Uterus (tissue), 4 donors: ENCODE measurements at places on chromosomes 12 and 14. TPM values are rescaled to one million over a fixed set of nuclear protein-coding genes. Genes with fewer than 3 reads are reported as not detected.

DNA sequence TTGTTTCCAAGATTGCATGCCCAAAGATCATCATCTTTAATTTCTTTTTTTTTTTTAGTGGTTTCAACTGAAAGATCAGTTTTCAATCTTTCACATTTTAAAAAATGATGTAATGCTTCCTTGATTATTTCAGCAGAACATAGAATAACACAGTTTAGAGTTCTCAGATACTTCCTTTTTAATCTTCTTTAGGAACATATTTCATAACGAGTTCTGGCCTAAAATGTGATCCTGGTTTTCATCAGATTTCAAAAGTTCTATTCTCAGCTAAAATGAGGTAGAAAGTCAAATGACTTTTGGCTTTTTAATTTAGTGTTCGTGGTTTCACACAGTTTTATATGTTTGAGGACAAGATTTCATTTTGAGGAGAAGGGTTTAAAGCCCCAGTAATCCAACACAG lies 40.0 kb upstream of the NR1H4 start:
- no peaks in the 10 kb centered on the region for H3K36me3 ChIP-seq
- H3K27me3 ChIP-seq = no peaks in the 10 kb centered on the region
- H3K27ac ChIP-seq = no peak overlapping the region
- no peak for DNase-seq

Gene FOXN4
- total RNA-seq = not detected

- H3K27me3 ChIP-seq = no peaks in the 10 kb centered on the region
- H3K4me3 ChIP-seq = no peak overlapping the region
- no peak for DNase-seq
- no peaks in the 10 kb centered on the region for H3K4me1 ChIP-seq
- H3K36me3 ChIP-seq = no peaks in the 10 kb centered on the region
- H3K27ac ChIP-seq = no peak overlapping the region
These were observed 75.9 kb downstream of the TTLL5 start for GRCh38 chr14:75736845-75737485.

DNA sequence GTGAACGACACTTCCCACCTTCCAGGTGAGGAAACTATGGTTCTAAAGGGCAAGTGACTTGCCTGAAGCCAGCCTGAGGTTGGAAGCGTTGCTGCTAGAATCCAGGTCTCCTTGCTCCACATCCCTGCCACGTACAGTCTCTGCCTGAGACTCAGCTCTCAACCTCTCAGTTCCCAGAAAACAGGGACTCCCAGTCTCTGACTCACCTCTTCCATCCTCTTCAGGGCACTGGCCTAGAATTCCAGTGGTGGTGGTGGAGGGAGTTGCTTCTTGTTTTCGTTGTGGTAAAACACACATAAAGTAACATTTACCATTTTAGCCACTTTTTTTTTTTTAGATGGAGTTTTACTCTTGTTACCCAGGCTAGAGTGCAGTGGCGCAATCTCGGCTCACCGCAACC lies 7.3 kb downstream of the GPR68 start:
- H3K27me3 ChIP-seq = no peaks in the 10 kb centered on the region
- no peak overlapping the region for H3K27ac ChIP-seq
- H3K36me3 ChIP-seq = no peaks in the 10 kb centered on the region
- no peak overlapping the region for H3K4me3 ChIP-seq
- no peak for DNase-seq
